ENCODE measurements at places on chromosomes 2 and 18. TPM values are rescaled to one million over a fixed set of nuclear protein-coding genes. Genes with fewer than 3 reads are reported as not detected.

Gene NUP35
- 8.1 TPM for total RNA-seq

Gene UGT1A5
- total RNA-seq, result not detected

Gene SLC40A1
- total RNA-seq, result 19.4 TPM

Gene MOCOS
- 7.1 TPM for total RNA-seq

Gene LAMA3
- 2.6 TPM for total RNA-seq

Gene C1QL2
- total RNA-seq, result not detected

Gene UGT1A6
- not detected for total RNA-seq

Gene DOCK10
- total RNA-seq, result 20.7 TPM

Gene SRD5A2
- total RNA-seq, result not detected

Gene RNF152
- total RNA-seq, result 11.7 TPM

Gene TUBA3D
- total RNA-seq, result not detected

GRCh38 chr2:105773568-105773967 lies 28.9 kb downstream of the NCK2 start:
- DNase-seq, result no peak

DNA sequence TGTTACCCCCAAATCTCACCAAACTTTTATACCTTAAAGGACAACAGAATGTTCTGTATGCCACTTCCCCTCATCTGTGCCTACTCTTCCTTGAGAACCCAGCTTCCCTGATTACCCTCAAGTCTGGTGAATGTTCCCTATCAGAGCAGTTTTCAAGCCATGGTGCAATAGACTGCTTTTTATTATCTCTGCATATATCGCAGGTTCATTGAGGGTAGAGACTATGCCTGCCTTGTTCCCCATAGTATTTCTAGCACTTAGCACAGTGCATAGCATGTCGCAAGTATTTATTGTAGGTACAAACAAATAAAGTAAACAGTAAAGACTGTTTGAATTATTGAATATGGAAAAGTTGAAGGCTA lies 146.6 kb downstream of the HAUS1 start:
- DNase-seq, result no peak

GRCh38 chr2:166314022-166314759 lies 61.6 kb downstream of the SCN9A start:
- DNase-seq, result peak; percentile 82

- no peak for DNase-seq
Measured at GRCh38 chr18:77100751-77101355, 31.7 kb downstream of the MBP start.

DNA sequence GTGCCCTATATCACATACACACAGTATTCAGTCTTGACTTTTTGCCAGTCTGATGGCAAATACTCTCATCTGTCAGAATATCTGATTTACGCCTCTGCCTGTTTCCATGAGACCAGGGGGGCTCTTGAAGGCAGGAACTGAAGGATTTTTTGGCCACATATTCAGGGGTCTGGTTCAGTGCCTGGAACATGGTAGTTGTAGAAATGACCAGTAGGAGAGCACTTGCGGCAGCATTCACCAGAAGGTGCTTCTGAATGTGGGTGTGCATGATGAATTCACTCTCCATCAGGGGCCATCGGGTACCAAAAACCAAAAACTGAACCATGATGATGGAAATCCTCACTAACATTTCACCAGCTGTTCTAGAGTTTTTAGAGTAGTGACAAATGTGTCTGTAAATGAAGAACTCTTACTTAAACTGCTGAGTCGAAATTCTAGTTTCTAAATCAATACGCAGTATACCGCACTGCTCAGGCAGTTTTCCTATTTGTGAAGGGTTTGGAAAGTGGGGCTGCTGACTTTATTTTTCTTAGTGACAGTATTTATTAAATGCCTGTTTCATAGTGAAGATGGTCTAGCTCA lies 54.6 kb downstream of the MERTK start:
- DNase-seq, result no peak

DNA sequence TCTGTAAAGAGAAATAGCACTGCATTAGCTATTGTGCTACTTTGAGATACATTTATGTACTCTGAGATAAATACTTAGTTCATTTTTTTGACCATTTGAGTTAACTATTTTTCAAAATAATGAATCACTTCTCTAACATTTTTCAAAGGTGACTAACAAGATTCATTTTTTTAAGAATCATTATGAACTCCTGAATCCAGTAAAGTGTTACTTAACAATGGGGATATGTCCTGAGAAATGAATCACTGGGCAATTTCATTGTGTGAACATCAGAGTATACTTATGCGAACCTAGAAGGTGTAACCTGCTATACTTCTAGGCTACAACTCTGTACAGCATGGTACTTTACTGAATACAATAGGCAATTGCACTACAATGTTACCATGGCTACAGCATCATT lies 355.8 kb downstream of the ARL6IP6 start:
- no peak for DNase-seq

DNA sequence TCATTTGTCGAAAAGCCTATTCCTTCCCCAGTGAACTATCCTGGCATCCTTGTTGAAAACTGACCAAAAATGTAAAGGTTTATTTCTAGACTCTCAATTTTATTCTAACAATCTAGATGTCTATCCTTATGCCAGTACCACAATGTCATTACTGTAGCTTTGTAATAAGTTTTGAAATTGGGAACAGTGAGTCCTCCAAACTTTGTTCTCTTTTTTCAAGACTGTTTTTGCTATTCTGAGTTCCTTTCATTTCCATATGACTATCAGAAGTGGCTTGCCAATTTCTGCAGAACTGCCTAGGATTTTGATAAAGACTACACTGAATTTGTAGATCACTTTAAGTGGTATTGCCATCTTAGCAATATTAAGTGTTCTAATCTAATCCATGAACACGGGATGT lies 9.7 kb downstream of the STARD7 start:
- DNase-seq, result no peak

DNA sequence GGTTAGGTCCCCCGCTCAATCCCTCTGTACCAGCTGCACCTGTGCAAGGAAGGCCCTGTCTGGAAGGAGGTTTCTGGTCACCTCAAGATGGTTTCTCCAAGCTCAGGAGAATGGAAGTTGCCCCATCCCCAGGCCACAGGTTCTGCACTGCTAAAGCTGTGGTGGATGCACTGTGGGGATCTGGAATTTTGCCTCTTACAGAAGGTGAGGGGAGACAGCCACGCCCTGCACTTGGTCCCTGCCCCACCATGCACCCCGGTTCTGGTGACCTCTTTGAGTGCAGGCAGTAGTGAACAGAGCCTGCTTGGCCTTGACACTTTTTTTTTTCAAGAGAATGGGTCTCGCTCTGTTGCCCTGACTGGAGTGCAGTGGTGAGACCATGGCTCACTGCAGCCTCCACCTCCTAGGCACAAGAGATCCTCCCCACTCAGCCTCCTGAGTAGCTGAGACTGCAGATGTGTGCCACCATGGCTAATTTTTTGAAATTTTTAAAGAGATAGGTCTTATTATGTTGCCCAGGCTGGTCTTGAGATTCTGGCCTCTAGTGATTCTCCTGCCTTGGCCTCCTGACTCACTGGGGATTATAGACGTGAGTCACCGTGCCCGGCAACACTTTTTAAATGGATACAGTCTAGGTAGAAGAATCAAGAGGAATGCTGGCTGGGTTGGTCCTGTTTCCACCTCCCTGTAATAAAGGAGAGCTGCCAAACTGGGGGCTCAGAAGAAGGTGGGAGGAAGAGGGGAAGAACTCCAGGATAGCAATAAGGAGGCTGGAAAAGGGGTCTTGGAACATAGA lies 5.8 kb upstream of the NT5DC4 start:
- DNase-seq, result peak; percentile 51

- no peak for DNase-seq
Measured at GRCh38 chr2:215697003-215697402, 261.1 kb upstream of the FN1 start.

GRCh38 chr2:26687801-26688200 lies 4.7 kb upstream of the KCNK3 start:
- DNase-seq, result no peak

- no peak for DNase-seq
Measured at GRCh38 chr2:96568094-96568493, 31.5 kb downstream of the ARID5A start.

GRCh38 chr18:75248426-75249174 lies 38.0 kb downstream of the TSHZ1 start:
- DNase-seq, result peak; percentile 52

- DNase-seq, result no peak
Measured at GRCh38 chr2:115678129-115678528, 1235.7 kb downstream of the DPP10 start.

DNA sequence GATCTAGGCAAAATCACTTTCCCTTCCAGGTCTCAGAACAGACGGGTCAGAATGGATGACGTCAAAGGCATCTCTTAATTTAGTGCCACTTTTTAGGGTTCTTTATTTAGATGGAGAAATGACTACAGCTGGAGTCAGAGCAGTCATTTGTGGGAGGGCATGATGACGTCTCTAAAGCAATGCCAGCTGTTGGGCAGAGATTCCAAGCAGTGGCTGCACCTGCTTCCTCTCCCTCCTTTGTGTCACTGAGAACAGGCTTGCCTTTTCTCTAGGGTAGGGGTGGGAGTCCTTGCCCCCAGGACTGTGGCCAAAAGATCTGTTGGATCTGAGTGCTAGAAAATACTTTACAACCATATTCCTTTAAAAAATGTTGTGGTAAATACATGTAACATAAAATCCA lies 28.7 kb upstream of the SKOR2 start:
- DNase-seq, result no peak

- DNase-seq, result no peak
Measured at GRCh38 chr2:40034801-40035200, 255.7 kb upstream of the THUMPD2 start.

DNA sequence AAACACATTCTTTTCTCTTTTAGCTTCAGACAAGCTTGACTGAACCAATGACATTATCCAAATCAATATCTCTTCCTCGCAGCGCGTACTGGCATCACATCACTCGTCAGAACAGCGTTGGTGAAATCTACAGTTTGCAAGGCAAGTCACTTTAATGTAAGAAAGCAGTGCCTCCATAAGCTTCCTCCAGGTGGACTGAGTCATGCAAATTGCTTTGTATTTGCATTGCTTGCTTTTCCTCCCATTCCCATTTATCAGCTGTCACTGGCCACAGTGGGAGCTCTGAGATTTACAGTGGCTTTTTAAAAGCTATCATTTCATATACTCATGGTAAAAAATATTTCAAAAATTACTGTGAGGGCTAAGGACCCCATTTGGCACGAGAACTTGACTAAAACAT lies 189.9 kb downstream of the CD226 start:
- DNase-seq, result no peak

- DNase-seq, result no peak
Measured at GRCh38 chr2:31166925-31167324, 28.7 kb upstream of the GALNT14 start.

DNA sequence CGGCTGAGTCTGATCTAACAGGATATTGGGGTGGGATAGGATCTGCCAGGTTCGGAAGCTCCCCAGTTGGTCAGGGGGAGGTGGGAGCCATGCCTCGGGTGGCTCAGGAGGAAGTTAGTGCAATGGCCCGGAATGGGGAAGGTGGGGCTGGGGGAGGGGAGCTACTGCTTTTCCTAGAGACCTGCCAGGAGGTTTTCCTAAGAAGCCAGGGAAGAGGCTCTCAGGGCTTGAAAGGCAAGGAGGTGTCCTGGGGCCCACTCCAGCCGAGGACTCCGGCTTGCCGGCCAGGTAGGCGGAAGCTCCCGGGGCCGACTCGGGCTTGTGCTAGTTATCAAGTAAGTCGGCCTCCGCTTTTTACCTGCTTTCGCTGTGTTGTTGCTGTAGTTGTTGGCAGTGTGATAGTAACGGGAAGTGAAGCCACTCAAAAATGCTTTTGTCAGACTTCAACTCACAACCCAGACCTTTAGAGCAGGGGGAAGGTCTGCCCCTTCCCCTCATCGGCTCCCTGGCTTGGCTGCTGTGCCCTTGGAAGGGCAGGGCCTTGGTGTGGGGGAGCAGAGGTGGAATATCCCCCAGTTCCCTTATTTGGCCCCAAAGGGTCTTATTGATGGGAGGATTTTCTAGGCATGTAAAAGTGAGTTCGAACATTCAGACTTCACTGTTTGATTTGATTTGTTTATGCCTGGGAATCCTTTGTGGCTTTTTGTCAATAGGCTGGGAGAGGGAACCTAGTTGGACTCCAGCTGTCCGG lies 5.4 kb downstream of the GDF7 start:
- DNase-seq, result no peak

DNA sequence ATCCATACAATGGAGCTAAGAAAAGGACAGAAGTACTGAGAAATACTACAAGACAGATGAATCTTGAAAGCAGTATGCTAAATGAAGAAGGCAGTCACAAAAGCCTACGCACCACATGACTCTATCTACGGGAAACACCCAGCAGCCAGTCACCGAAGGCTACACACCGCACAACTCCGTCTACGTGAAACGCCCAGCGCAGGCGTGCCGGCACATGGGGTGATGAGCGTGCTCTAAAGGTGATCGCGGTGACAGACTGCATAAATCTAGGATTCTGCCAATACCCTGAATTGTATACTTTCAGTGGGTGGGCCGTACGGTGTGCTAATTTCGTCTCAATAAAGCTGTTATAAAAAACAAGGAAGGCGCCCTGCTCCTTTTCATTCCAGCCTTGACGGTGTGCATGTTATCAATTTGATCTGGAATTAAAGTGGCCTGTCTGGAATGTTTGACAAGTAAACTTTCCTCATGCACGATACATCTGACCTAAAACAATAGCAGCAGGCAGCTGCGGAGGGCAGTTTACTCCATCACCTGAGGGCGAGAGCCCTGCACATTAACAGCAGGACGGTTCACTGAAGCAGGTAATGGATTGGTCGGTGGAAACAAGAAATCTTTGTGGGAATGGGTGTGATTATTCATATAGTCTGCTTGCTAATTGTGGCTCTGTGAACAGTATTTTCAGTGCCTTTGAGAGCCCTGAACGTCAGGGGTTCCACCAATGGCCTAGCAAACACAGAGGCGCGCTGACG lies 86.2 kb upstream of the SALL3 start:
- no peak for DNase-seq

- no peak for DNase-seq
Measured at GRCh38 chr18:55387139-55387984, 200.6 kb downstream of the TCF4 start.

GRCh38 chr18:12554796-12555388 lies 103.0 kb downstream of the SPIRE1 start:
- no peak for DNase-seq

DNA sequence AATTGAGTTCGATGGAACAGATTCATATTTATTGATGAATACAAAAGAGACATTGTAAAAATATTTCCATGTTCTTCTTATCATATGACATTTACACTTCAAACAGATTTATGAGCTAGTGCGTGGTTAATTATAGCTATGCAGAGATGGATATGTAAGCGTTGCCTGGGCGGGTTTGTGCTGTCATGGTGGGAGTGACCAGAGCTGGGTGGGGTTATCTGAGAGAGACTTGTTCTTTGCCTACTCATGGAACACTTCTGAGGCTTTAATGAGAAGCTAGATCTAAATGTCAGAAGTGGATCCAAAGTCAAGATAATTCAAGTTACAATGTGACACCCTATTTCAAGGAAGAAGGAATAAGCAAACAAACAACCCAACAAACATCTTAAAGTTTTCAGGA lies 162.3 kb upstream of the ZEB2 start:
- DNase-seq, result no peak

GRCh38 chr2:120818441-120818920 lies 82.8 kb downstream of the GLI2 start:
- peak; percentile 90 for DNase-seq

- peak; percentile 85 for DNase-seq
Measured at GRCh38 chr2:237122214-237122666, 36.6 kb downstream of the COPS8 start.

Data from fibroblast of villous mesenchyme (primary cell).